ENCODE measurements at places on chromosomes 1 and 21. TPM values are rescaled to one million over a fixed set of nuclear protein-coding genes. Genes with fewer than 3 reads are reported as not detected.

TENT5C gene
- total RNA-seq, result 133 TPM

DNA sequence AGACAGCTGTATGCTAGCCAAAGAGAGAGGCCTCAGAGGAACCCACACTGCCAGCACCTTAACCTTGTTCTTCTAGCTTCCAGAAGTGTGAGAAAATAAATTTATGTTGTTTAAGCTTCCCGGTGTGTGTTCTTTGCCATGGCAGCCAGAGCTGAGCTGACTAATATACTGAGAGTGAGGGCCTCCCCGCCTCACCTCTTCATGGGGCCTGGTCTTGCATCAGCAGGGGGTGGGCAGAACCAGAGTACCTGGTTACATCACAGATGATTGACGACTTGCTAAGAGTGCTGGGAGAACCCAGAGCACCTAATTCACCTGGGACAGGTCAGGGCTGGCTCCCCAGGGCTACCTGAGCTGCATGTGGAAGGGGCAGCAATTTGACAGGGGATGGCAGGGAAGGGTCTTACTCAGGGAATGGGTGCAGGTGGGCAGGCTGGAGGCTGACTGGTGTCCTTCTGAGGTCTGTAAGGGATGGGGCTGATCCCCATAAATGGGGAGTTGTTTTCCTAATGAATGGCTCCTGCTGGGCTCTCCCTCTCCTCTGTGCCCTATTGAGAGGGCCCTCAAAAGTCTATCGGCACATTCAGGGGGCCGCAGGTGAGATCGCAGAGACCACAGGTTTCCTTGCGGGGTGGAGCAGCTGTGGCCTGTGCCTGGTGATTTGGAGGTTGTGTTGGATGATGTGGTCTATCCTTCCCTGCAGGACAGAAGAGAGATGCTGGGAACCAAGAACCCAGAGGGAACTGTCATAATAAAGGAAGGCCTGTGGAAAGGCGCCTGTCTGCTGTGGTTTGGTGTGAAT, 60.6 kb upstream of the ETV3 start:
- no peak for DNase-seq

DNA sequence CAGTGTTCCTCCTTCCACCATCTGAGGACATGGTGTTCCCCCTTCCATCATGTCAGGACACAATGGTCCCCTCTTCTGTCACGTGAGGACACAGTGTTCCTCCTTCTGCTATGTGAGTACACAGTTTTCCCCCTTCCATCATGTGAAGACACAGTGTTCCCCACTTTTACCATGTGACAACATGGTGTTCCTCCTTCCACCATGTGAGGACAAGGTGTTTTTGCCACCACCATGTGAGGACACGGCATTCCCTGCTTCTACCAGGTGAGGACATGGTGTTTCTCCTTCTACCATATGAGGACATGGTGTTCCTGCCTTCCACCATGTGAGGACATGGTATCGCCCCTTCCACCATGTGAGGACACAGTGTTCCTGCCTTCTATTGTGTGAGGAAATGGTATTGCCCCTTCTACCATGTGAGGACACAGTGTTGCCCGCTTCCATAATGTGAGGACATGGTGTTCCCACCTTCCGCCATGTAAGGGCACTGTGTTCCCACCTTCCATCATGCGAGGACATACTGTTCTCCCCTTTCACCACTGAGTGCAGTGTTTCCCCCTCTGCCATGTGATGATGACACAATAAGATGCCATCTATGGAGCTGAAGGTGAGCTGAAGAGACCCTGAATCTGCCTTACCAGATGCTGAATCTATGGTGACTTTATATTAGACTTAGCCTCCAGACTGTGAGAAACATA, 132.3 kb downstream of the FCRL5 start:
- no peak for DNase-seq

GRCh38 chr1:43296207-43296606, 4.6 kb upstream of the TIE1 start:
- DNase-seq, result no peak

KCNA2 gene
- total RNA-seq, result 2.7 TPM

- DNase-seq, result no peak
Measured at GRCh38 chr1:54548389-54549044, 489 bp downstream of the ACOT11 start.

LCE2C gene
- total RNA-seq, result not detected

PLEKHA6 gene
- 0.78 TPM for total RNA-seq

- DNase-seq, result no peak
Measured at GRCh38 chr1:5572794-5573193, 419.4 kb downstream of the NPHP4 start.

RGS18 gene
- 0.70 TPM for total RNA-seq

LCE3A gene
- not detected for total RNA-seq

LCE6A gene
- not detected for total RNA-seq

DNA sequence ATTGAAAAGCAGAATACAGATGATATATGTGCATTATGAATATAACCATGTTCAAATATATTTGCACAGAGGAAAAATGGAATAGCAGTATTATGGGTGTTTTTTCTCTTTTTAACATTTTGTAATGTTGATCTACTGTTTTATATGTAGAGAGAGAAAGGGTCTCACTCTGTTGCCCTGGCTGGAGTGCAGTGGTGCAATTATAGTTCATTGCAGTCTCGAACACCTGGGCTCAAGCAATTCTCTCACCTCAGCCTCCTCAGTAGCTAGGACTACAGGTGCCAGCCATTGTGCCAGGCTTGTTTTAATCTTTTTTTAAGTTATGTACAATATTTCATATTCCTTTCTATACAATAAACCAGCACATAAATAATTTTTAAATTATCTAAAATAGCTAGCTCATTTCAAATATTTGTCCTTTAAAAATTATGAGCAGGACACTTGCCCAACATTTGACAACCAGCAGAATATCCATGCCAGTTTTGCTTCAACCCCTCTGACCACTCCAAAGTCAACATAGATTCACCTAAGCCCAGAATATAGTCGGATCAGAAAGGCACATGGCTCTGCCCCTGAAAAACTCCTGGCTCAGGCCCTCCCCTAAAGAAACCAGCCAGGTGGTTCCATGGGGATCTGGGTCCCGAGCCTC, 29.8 kb downstream of the ZNF281 start:
- DNase-seq, result no peak

DNA sequence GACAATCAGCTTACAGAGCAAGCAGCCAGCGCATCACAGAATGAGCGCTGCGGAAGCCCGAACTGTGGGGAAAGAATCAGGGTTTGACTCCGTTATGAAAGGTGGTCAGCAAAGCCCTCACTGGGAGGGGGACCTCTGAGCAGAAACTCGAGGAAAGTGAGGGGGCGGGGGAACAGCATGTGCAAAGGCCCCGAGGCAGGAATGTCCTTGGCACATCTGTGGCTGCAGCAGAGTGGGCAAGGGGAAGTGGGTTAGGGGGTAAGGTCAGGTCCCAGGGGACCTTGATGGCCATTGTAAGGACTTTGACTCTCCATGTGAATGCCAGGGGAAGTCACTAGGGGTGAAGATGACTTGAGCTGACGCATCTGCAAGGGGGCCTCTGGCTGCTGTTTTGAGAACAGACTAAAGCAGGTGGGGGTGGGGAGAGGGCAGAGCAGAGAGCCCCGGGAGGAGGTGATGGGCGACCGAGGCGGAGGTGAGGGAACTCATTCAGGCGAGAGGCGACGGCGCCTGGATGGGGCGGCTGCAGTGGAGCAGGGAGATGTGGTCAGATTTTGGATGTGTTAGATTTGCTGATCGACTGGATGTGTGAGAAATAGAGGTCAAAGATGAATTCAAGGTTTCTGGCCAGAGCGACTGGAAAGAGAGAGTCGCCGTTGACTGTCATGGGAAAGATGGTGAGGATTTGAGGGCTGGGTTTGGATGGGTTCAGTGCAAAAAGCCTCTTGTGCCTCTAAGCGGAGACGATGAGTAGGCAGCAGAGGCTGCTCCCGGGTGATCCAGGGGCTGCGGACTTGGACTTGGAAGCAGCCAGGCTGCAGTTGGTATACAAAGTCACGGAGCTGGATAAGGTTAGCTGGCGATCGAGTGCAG, 108.0 kb upstream of the ZBTB40 start:
- no peak for DNase-seq

MSH4 gene
- 0.54 TPM for total RNA-seq

GAS5 gene
- 772 TPM for total RNA-seq

DNA sequence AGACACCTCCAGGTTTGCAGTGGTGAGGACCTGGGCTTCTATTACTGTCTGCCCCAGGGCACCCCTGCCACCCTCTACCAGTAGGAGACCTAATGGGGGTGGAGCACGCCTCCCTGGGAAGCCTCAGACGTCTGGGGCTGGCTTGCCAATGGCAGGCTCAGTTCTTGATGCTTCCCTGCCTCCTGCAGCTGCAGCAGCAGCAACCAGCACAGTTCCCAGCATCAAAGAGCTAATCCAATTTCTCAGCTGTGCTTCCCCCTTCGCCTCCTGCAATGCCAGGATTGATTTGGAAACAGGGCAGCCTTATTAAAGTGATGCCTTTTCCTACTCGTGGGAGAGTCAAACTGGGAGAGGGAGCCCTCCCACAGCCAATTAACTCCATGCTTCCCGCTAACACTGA, 8.2 kb downstream of the SYT2 start:
- DNase-seq, result no peak

- DNase-seq, result no peak
Measured at GRCh38 chr21:17823846-17824245, 4.7 kb upstream of the C21orf91 start.

GRCh38 chr1:101706366-101706765, 290.4 kb downstream of the OLFM3 start:
- DNase-seq, result no peak

TMCO1 gene
- 67.1 TPM for total RNA-seq

DNA sequence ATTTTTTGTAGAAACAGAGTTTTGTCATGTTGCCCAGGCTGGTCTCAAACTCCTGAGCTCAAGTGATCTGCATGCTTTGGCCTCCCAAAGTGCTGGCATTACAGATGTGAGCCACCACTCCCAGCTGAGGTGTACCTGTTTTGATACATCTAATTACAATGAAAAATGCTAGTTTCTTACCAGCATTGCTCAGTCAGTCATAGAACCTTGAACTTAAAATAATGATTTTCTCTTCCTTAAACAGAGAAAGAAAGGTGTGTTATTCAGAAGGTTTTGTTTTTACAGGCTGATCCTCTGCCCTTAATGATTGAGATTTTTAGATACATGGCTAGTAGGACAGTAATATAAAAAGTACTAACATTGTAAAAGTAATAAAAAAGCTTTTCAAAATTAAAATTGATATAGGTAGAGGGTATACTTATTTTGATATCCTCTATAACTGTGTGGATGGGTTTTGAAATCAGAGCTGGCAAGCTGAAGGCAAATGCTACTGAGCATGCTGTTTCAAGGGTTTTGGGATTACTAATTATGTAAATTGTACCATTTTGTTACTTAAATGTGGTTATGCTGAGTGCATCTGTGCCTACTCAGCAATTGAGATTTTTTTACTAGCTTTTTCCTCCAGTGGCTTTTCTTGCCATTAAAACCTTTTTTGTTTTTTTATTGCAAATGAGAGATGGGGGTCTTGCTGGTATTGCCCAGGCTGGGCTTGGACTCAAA, 16.1 kb downstream of the PRRC2C start:
- DNase-seq, result no peak

- DNase-seq, result no peak
Measured at GRCh38 chr1:13950637-13951036, 250.6 kb downstream of the PRDM2 start.

DNA sequence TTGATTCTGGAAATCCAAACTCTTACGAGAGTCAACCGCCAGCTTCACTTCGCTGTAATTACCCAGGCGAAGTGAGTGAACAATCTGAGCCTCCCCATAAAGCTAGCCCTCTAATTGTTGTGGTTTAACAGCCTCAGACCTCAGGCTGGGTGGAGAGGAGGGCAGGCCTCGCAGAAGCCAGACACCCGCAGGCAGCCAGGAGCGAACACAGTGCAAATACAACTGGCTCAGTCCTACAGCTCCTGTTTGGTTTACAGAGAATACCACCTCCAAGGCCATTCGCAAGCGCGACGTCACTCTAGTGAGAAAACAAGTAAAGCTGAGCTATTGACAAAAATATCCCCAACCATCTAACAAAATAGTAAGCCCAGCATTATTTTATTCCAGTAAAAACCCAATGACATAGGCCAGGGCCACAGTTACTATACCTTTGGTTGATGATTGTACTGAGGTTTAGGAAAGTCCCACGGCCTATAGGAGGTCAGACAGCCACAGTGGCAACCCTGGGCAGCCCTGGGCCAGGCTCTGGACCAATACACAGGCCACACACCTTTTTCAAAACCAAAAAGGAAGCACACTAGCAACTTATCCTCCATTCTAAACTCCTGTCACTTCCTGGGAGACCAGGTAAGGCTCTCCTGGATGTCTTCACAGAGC, 163.3 kb downstream of the ETS2 start:
- DNase-seq, result no peak

DNA sequence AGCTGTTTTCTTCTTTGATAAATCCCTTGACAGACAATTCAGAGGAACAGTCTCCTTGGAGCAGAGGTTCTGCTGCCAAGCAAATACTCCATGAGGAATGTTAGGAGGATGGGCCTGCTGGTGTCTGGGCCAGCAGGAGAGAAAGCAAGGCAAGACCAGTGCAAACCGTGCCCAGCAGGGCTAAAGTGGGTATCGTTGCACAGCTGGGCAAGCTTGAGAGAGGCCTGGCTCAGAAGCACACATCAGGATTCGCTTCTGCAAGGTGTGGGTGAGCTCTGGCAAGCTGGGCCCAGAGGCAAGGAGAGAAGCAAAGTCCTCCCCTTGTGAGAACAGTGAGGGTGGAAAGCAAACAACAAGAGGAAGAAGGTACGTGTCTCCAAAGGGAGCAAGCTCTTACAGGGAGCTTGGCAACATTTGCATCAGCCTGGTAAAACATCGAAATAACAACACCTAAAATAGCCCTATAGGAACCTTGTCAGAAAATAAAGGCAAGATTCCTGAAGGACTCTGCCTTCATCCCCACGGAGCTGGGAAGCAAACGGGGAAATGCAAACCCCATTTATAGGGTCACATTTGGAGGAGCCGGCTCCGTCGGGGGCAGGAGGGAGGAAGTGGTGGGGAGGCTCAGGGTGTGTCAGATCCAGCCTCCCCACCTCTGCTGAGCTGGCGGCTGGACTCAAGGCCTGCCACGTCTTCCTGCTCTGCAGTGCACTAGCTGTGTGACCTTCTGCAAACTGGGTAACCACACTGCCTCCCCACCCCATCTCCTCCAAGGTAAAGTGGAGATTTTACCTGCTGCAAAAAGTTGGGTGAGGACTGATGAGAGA, 62.3 kb upstream of the HIVEP3 start:
- no peak for DNase-seq

DNA sequence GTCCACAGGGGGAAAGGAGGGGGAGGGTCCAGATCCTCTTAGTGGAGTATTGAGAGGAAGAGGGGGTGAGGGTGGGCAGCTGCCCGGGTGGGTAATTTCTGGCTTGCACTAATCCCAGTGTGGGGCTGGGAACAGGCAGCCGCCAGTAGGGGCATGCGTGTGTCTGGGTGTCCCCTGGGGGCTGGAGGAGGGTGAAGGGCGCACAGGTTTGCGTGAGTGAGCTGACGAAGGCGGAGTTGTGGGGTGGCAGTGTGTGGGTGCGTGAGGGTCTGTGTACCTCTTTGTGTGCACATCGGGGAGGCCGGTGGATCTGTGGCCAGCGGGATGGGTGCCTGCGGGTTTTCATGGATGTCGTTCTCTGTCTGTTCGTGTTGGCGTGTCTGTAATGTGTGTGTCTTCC, 97.3 kb downstream of the PAX7 start:
- DNase-seq, result no peak

GRCh38 chr1:222989443-222989842, 153.6 kb downstream of the TLR5 start:
- DNase-seq, result no peak

- no peak for DNase-seq
Measured at GRCh38 chr1:215612391-215612790, 45.3 kb downstream of the KCTD3 start.

CRABP2 gene
- 1.6 TPM for total RNA-seq
